ENCODE measurements at places on chromosomes 16 and 17.

GRCh38 chr16:54503011-54503855 is 216.6 kb upstream of the IRX3 start:
- DNase-seq, result no peak

GRCh38 chr16:16001596-16002255 is 52.3 kb downstream of the ABCC1 start:
- no peak for DNase-seq

DNA sequence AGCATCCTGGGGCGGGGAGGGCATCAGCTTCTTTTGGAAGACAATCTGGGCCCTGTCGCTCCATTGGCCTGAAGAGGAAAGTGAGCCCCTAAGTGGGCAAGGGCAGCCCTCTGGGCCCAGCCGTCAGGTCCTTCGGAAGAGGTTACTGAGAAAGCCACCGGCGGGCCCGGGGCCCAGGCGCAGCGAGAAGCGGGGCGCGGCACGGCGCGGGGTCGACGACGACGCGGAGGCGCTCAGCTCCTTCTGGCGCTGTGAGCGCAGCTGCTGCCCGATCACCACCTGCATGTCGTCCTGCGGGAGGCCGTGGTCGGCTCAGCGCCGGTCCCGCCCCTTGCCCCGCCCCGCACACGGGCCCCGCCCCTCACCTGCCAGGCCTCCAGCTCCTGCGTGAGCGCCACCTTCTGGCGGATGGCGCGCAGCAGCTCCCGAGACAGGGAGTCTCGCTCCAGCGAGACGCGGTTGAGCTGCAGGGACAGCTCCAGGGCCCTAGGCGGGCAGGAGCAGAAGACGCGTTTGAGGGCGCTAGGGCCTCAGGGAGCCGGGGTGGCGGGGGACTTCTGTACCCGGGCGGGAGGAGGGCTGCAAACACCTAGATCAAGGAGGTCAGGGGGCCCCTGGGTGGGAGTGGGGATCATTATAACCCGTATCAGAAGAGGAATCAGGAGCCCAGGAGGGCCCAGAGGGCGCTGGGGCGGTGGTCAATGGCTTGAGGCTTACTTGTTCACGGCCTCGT is 4.3 kb downstream of the THOC6 start:
- DNase-seq, result peak; percentile 85

DNA sequence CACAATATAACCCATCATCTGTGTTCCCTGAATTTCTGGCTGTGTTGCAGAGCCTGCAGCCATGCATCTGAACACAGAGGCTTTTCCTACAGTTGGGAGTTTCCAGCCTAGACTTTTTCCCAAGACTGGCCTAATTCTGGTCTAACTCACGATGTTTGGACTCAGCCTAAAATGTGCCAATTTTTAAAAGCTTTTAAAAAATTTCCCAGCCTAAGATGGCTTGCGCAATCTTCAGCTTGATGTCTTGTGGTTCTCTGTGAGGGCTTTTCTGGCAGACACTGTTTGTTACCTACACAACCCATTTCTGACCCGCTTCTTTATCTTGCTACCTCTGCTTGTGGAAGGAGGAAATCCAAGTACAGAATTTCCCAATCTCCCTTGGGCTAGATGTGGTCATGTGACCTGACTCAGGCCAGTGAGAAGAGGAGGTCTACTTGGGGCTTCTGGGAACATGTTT is 72.7 kb upstream of the GAS7 start:
- DNase-seq, result no peak

GRCh38 chr17:67138392-67138791 is 94.0 kb downstream of the CACNG1 start:
- DNase-seq, result no peak

DNA sequence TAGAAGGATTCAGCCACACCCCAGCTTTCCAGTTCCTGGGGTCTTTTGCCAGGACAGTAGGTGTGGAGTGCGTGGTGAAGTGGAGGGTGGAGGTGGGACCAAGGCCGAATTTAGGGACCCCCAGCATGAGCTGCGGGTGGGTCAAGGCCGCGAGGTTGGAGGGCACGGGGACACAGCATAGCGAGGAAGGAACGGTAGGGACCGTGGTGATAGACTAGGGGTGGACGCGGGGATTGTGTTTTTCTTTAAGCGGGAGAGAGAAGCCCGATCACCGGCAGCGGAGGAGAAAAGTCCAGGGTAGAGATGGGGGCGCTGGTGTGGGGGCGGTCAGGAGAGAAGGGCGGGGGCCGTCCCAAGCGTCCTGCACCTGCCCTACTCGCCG is 261 bp upstream of the B4GALNT2 start:
- no peak for DNase-seq

DNA sequence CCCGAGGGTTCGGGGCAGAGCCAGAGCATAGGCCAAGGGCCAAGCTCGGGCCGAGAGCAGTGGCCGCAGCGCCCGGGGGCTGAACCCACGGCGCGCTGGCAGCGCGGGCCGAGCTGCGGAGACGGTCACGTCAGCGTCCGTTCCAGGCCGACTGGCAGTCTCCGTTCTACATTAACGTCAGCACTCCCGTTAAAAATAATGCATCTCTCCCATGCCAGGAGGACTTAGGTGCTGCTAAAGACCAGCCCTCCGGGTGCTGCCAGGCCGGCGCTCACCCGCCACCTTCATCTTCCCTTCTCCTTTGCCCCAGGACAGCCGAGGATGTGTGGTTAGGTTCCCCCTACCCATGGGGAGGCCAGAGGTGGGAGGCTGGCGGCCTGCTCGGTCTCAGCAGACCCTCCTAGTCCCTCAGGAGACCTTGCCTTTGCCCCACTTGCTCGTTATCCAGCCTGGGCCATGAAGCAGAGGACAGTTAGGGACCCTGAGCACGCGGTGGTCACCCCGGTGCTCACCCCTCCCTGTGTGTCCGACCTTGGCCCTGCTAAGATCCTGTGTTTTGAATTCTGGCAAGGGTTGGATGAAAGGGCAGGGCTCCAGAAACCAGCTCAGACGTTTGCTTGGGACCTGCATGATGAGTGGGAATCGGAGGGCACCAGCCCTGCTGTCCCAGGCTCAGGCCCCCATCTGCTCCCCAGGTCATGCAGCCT is 572 bp downstream of the MPG start:
- no peak for DNase-seq

- no peak for DNase-seq
These were observed 22.4 kb upstream of the SEC14L1 start for GRCh38 chr17:77118251-77118928.

GRCh38 chr16:28317040-28317880 is 24.9 kb downstream of the SBK1 start:
- DNase-seq, result no peak

GRCh38 chr17:11272191-11272590 is 31.2 kb downstream of the SHISA6 start:
- DNase-seq, result no peak

- no peak for DNase-seq
These were observed 2.9 kb downstream of the CFAP97D1 start for GRCh38 chr17:43782913-43783680.

DNA sequence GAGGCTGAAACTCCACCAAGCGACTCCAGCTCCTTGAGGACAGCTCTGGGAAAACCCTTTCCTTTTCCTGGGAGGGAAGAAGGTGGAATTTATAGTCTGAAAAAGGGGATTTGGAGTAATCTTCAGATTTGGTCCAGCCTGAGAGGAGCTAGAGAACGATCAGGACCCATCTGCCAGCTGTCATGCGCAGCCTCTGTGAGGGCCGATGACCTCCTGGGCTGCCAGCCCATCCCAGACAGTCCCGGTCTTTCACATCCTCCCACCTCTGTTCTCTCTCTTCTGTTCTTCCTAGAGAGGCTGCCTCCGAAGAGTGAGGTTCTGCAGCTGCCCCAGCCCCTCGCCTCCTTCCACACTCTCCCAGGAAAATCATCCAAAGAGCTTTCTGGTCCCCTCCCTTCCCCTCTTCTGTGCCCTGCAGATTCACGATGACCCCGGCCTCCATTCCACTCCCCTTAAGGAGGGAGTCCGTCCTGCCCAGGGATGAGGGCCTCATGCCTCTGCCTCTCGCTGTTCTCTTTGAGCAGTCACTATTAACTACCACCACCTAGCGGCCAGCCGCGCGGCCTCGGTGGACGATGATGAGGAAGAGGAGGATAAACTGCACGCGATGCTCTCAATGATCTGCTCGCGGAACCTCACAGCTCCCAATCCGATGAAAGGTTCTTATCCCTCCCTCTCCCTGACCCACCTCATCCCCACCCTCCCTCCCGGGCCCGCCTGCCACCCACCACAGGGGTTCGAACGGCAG is 29.6 kb downstream of the SGSM2 start:
- DNase-seq, result no peak

DNA sequence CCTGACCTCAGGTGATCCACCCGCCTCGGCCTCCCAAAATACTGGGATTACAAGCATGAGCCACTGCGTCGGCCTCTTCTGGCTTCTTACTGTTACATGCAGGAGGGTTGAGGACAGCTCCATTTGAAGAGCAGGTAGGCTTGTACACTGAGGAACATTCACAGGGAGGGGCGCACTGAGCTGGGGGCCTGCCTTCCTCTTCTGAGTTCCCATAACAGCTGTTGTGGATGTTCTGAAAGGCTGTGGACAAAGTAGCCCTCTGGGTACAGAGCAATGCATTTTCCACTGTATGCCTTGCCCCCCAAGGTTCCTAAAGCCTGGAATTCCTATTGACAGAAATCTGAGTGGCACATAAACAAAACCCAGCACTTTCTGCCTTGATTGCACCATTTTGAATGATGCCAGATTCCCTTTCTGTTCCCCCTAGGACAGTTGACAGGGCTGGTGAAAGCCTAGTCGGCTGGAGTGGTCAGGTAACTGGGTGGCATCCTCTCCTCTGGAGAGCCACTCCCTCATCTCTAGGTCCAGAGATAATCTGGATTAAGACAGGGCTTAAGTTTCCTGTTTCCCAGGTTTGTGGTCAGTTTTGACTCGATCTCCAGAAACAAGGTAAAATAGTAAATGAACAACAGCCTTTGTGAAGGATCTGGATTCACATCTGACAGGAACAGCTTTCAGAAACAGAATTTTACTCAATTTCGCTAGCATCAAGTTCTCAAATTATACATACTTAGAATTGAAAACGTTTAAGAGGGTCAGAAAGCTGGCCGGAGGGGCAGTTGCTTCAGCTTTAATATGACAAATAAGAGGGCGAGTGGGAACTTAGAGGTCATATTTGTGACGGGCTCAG is 1.3 kb upstream of the CDK5R1 start:
- no peak for DNase-seq

- DNase-seq, result no peak
These were observed 468.0 kb upstream of the RBFOX1 start for GRCh38 chr16:6864671-6865070.

DNA sequence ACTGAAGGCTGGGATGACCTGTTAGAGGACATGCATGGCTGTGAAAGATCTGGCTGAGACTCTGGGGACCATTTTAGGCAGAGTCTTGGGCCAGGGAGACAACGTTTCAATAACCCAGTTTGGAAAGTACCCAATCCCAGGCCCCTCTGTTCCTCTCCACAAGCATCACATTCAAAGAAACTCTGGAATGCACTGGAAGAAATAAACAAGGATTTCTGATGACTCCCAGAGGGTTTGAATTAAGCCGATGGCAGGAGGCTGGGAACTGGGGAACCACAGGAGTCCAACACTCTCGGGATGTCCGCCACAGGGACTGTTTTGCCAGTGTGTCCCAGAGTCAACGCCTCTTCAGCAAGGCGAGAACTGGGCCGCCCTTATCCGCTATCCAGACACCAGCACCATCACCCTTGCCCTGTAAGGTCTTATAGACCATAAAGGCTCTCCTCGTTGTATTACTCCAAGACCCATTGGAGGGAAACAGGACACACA is 3.3 kb downstream of the PMP22 start:
- DNase-seq, result no peak

DNA sequence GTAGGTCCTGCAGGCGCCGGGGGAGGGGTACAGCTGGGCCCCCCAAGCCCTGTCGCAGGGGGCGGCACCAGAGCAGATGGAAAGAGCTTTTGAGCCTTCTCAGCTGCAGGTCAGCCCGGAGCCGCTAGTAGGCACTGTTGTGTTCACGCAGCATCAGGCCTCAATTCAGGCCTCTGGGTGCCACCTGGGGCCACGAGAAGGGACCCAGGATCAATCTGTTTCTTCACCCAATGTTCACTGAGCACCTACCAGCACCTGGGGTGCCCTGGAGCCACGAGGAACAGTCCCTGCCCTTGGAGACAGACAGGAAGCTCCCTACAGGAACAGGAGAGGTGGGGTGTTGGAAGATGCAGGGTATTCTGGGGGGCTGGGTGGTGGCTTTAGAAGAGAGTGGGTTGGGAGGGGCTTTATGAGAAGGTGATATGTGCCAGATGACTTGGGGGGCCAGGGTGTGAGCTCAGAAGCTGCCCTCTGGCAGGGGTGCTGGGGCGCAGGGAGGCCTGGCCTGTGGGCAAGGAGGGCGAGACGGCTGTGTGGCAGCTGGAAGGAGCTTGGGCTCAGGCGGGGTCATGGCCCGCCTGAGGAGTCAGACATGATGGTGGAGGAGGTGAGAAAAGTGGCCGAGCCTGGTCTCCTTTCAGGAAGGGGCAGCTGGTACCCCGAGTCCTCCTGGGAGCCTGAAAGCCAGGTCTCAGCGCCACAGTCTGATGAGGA is 121.9 kb upstream of the GSE1 start:
- DNase-seq, result no peak

All from COR-L47 (cell line).